ENCODE measurements at places on chromosomes 3 and 15.
A peak's percentile ranks its signal among the peaks of the same experiment; 100 is the strongest.

- peak; percentile 53 for DNase-seq
These were observed 253.6 kb downstream of the MAGI1 start for GRCh38 chr3:65785065-65785645.

GRCh38 chr3:107430214-107430995 lies 53.2 kb downstream of the CCDC54 start:
- DNase-seq: no peak

- no peak for DNase-seq
These were observed 3.5 kb downstream of the TBL1XR1 start for GRCh38 chr3:177193688-177194268.

DNA sequence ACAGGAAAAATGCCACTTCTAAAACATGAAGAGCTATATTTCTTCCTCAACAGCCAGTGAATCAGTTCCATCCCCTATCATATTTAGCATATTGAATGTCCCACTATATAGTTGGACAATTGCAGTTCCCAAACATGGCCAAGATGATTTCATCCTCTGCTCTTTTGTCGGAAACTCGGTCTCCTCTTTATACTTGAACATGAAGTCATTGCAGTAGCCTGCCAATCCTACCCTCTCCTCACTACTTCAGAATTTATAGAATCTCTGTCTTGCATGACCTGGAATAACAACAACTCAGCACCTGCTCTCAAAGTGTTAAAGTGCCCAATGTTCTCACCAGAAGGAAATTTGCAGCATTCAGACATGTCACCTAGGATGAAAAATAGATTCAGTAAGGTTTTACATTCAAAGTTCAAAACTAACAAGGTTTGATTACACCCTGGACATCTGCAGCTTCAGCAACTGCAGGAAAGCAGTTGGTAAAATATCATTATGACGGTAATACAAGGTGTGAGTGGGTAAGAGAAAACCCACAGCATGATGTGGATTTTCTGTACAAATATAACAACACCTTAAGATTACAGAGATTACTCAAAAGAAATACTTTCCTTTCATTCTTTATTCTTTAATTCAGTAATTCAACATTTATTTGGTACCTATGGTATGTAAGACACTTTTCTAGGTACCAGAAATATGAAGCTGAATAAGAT lies 52.5 kb downstream of the TP63 start:
- DNase-seq: no peak

- DNase-seq: no peak
These were observed 98.3 kb downstream of the TOP2B start for GRCh38 chr3:25566358-25566920.

DNA sequence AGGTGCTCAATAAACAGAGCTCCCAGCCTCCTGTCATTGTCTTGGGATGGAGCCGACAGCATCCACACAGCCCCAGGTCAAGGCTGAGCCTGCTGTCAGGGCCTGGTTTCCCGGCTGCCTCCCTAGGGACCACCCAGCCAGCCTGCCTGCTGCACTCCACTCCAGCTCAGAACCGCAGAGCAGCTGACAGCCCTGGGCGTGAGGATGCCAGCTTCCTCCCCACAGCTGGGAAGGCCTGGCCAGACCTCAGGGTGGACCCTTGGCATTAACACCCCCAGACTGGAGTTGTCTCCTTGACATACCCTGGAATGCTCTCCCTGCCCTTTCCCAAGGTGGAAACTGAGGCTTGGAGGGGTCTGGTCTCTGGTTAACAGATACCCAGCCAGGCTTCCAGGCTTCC lies 112.0 kb downstream of the WNT7A start:
- DNase-seq: no peak

GRCh38 chr3:171996178-171996817 lies 43.1 kb upstream of the FNDC3B start:
- DNase-seq: no peak

- DNase-seq: no peak
These were observed 836.5 kb downstream of the PDCD6IP start for GRCh38 chr3:34634939-34635338.

DNA sequence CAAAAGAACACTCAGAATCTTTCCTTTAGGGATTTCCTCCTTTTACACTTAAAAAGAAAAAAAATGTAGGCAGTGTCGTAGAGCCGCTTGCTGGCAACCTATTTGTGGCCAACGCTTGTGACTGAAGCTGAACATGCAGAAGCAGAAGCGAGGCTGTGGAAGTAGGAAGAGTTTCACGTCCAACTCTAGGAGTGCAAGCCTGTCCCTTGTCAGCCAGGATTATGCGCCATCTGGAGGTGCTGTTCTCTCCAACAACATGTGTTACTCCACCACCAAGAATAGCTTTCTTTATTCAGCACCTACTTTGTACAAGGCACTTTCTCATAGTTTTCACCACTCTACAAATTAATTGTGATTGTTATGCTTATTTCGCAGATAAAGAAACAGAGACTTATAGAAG lies 223.2 kb upstream of the LMCD1 start:
- DNase-seq: peak; percentile 11

DNA sequence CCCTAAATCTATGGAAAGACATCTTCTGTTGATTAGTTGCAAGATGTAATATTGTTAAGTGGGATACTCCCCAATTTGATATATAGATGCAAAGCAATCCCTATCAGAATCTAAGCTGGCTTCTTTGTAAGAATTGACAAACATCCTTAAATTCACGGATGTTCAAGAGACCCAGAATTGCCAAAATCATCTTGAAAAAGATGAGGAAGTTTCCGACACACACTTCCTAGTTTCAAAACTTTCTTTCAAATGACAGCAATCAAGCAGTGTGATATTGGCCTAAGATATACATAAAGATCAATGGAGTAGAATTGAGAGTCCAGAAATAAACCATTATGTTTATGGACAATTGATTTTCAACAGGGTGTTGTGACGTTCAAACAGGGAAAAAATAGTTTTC lies 383.6 kb downstream of the LPP start:
- peak; percentile 65 for DNase-seq

GRCh38 chr15:96593735-96594134 lies 263.2 kb downstream of the NR2F2 start:
- no peak for DNase-seq

- peak; percentile 62 for DNase-seq
These were observed 5.2 kb upstream of the CPLX3 start for GRCh38 chr15:74821091-74821789.

- no peak for DNase-seq
These were observed 18.7 kb upstream of the PAQR9 start for GRCh38 chr3:142982038-142982773.

DNA sequence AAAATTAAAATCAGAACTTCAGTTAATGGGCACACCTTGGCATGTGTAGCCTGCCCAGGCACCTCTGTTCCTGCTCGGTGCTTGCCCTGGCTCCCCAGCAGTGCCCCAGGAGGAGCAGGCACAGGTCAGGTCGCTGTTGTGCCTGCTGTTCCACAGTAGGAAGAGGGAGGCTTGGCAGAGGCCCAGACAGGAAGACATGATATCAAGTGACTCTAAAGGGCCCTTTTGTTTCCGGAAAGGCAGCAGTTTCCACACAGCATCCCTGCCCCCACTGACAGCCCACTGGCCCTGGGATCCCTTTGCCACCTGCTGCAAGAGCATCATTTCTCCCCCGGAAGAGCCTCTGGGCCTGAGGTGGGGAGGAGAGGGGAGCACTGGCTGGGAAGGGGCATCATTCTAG lies 40.5 kb upstream of the HES1 start:
- no peak for DNase-seq

DNA sequence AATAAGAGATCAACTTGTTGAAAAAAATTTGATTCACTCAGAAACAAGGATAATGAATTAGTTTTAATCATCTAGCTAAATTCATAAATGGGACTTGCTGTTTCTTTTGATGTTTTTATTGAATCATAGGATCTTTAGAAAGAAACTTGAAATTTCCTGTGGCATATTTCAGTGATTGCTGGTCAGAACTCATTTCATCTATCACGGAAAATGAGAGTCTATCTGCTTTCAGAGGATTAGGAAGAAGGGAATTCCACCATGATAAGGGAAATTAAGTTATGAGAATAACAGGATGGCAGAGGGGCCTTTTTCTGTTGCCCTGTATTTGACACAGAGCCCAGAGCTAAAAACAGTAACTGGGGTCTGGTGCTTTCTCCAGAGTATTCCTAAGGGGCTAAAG lies 44.9 kb upstream of the CCNL1 start:
- DNase-seq: no peak

- DNase-seq: no peak
These were observed 200.5 kb downstream of the UACA start for GRCh38 chr15:70562906-70563305.

- DNase-seq: no peak
These were observed 25.0 kb downstream of the MAP6D1 start for GRCh38 chr3:183800243-183800863.

- no peak for DNase-seq
These were observed 140.7 kb upstream of the NR2E3 start for GRCh38 chr15:71669688-71670087.

DNA sequence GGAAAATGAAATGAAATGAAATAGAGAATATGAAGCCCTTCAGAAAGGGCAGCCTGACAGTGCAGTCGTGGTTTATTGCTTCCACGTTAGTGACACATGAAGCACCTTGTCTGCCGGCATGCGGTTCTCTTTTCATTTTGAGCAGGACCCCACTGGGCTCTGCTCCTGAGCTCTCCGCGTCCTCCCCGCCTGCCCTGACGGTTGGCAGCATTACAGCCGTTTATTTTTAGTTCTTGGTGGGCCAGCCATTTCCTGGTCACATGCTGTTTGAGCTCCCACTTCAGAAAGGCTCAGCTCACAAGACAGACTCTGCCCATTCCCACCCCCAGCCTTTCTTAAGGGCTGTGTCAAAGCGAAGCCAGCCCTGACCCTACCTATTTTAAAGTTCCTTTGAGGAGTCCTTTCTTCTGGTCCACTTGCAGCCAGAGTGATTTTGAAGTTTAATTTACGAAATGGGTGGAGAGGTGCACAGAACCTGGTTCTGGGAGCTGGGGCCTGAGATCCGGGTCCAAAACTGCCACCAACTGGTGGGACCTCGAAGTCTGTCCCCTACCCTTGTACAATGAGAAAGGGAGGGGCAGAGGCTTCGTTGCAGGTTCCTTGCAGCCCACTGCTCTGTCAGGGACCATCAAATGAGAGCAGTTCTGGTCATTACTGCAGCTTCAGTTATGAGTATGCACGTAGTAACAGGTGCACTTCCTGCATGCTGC lies 60.1 kb downstream of the MGLL start:
- peak; percentile 77 for DNase-seq

- DNase-seq: no peak
These were observed 46.4 kb downstream of the SH3BP5 start for GRCh38 chr3:15286022-15286421.

- DNase-seq: peak; percentile 88
These were observed at the start of gene PPM1M for GRCh38 chr3:52245322-52246263. PPM1M (plus strand) TSS chr3:52245759; CDS start chr3:52245825, 66 bp downstream.

- DNase-seq: no peak
These were observed 154.3 kb upstream of the PLAAT1 start for GRCh38 chr3:193086681-193087080.

DNA sequence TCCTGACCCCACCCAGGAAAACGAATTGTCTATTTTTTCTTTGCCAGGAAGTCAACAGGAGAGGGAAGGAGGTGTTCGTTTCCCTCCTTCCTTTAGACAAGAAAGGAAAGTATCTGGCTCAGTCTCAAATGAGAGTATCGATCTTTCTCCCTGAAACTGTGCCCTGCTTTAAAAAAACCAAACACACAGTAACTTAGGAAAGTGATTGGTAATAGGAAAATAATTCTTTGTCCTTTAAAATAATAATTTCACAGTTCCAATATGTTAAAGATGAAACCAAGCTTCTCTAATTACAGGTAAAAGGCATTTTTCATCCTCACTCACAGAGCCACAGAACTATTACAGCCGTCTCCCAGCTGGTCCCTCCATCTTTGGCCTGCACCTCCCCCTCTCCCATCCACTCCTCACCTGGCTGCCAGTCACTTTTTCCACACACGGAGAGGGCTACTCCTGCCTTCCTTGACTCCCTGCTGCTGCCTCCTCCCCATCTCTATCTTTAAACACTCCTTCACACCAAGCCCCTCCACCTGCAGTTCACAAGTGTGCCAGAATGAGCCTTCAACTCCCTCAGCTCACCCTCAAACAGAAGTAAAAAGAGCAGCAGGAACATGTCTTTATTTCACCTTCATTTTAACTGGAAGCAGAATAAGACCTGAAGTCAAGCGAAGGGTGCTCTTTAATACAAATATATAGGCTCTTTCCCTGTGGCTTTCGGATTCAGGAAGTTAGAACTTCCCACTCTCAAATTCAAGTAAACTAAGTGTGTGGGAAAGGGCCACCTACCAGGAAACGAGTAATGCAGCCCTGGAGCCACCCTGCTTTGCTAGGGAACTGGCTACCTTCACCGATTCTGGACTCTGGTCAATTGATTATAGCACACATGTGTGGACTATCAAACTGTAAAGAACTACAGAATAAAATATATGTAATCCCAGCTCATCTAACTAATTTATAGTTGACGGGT lies 116.4 kb downstream of the SENP2 start:
- peak; percentile 71 for DNase-seq

DNA sequence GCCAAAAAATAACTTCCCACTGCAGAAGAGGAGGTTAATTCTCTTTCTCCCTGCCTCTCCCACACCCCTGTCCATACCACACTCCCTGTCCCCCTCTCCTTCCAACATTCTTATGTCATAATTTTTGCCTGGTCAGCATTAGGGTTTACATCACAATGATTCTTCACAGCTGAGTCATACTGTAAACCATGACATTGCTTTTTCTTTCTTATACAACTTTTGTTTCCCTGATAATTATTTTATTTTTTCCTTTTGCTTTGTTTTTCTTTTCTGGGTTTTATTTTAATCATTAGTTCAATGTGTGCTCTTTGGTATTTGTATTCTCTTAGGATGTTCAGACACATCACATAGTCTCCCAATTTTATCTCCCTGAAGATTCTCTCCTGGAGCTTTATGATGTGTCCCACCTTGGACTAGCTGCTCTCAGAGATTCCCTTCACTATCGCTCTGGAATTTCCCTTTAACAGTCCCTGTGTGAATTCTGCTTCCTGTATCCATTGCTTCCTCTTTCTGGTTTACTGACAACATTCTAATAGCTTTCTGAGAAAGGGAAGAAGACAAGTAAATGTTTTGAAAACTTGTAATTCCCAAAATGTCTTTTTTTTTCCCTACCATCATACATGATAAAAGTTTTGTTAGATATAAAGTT lies 70.7 kb downstream of the SOX2 start:
- no peak for DNase-seq

All from inflammatory macrophage (primary cell).